Omental fat pad (tissue), 4 donors: ENCODE measurements at places on chromosomes 4 and X. TPM values are rescaled to one million over a fixed set of nuclear protein-coding genes. Genes with fewer than 3 reads are reported as not detected.

DNA sequence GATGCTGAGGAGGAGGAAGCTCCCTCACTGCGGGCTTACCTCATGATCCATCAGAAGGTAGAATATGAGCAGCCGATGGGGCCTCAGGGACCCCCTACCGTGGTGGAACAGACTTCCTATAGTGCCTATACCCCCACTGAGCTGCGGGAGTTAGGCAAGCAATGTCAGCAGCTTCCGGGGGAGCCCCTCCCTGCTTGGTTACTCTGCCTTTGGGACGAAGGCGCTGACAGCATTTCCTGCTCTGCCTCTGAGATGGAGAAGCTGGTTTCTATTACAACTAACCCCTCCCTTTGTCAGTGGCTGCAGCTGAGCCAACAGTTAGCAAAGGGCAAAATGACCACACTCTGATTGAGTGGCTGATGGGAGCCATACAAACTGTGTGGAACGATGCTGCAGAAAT lies 430.7 kb downstream of the IDS start:
- no peak for DNase-seq

DNA sequence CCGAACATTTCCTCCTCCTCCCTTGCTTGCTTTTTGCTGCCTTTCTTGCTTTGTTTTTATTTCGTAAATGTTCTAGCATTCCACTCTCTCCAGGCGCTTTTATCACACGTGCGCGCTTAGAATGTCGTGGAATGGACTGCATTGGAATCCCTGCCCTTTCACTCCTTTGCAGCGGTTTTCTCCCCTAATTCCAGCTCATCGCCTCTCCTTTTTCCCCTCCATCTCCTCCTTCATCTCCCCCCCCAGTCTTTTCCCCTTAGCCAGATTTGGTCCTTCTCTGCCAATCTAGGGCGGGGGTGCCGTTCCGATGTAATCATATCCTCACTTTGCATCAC lies 579 bp downstream of the OGT start:
- DNase-seq, result no peak

GRCh38 chrX:36087366-36087765 lies 167.8 kb downstream of the CFAP47 start:
- DNase-seq, result no peak

DNA sequence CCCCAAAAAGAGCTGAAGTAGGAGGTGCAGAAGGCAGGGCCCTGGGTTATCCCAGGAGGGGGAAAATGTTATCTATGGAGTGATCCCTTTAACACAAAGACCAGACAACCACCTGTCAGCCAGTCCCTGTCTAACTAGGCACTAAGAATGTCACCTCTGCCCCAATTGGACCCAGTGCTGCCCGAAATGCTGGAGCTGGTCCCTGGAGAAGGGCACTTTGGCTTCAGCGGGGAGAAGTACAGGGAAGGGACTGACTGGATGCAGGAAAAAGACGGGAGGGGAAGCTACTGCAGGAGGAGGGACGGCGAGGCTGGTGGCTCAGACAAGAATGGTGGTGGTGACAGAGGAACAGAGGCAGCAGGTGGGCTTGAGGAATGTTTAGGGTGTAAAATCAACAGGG lies 17.3 kb downstream of the PHKA2 start:
- no peak for DNase-seq

- no peak for DNase-seq
These were observed 36.0 kb upstream of the CRMP1 start for GRCh38 chr4:5928844-5929420.

Gene SPATA4
- total RNA-seq, result not detected
